ENCODE measurements at places on chromosomes 2 and 18.

GRCh38 chr2:146468578-146468977 is 1376.3 kb upstream of the ACVR2A start:
- DNase-seq: no peak

- DNase-seq: no peak
These were observed 21.8 kb downstream of the COLEC12 start for GRCh38 chr18:478681-479080.

- DNase-seq: no peak
These were observed 157.5 kb upstream of the LMAN1 start for GRCh38 chr18:59516356-59517155.

- DNase-seq: no peak
These were observed 95.6 kb downstream of the NDUFA10 start for GRCh38 chr2:239929504-239929903.

All from activated CD8-positive, alpha-beta memory T cell treated with anti-CD3 and anti-CD28 coated beads for 48 hours (primary cell).